ENCODE measurements at places on chromosomes 1 and 21. TPM values are rescaled to one million over a fixed set of nuclear protein-coding genes. Genes with fewer than 3 reads are reported as not detected.

PLEKHG5 gene
- total RNA-seq, result 7.0 TPM

CD84 gene
- not detected for total RNA-seq

OR14K1 gene
- total RNA-seq, result not detected

FCMR gene
- total RNA-seq, result 0.09 TPM

Data from smooth muscle cell of bladder (primary cell).